Dorsolateral prefrontal cortex (tissue), 122 donors: ENCODE measurements at places on chromosomes 3 and 15. TPM values are rescaled to one million over a fixed set of nuclear protein-coding genes. Genes with fewer than 3 reads are reported as not detected.

DNA sequence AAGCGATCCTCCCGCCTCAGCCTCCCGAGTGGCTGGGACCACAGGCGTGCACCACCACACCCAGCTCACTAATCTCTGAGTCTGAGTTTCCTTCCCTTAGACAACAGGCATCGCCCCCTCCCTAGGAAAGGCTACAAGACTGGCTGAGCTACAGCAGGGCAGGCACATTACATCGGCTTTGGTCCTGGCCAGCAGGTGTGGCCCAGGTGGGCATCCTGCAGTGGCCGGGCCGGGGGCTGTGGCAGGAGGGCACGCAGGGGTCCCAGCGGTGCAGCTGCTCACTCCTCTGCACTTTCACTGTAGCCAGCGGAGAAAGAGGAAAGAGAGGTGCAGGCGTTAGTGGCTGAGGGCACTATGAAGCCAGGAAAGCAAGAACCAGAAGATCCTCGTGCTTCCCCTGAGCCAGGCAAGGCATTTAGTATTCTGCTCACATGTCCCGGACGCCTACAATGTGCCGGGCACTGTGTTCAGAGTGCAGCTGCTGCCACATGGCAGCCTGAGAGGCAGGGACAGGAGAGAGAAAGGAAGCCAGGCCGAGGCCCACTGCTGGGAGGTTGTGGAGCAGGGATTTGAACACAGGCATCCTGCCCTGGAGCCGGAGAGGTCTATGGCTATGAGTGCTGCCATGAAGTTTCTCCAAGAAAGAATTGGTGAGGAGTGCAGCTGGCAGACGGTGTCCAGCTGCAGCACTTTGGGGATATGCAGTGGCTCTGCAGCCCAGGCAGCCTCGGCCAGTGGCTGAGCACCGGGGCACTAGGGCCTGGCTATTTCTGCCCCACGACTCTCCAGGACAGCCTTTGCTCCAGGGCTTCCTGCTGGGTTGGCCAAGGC lies 22.3 kb downstream of the GRIP2 start:
- DNase-seq, result no peak

GRCh38 chr3:121175083-121175482 lies 267.1 kb downstream of the STXBP5L start:
- DNase-seq, result no peak

DNA sequence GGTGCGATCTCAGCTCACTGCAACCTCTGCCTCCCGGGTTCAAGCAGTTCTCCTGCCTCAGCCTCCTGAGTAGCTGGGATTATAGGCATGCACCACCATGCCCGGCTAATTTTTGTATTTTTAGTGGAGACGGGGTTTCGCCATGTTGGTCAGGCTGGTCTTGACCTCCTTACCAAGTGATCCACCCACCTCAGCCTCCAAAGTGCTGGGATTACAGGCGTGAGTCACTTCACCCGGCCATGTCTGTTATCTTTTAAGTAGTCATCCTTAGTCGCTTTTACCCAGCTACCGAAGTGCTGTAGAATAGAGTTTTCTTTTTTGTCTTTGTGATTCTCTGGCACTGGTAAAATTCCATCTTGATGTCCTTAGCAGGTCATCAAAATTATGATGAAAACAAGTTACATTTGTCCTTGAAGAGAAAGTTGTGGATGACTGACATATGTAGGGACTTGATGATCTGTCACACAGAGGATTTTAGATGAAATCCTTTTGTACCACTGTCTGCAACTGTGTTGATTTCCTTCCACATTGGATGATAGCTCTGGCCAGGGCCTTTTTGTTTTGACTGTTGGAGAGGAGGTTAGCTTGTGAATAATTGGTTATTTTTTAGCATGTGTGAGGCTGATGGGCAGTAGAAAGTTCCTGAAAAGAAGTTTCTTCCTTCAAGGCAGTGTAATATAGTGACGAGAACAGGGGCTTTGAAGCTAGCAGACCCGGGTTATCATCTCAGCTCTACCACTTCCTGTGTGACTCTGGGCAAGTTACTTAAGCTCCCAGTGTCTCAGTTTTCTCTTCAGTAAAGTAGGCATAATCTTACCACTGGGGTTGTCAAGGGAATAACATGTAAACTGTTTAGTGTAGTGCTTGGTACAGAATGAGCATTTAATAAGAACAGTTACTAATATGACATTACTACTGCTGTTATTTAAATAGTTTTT lies 18.8 kb downstream of the ATG7 start:
- no peak for DNase-seq

GRCh38 chr3:42063888-42064287 lies 27.3 kb upstream of the TRAK1 start:
- DNase-seq, result no peak

DNA sequence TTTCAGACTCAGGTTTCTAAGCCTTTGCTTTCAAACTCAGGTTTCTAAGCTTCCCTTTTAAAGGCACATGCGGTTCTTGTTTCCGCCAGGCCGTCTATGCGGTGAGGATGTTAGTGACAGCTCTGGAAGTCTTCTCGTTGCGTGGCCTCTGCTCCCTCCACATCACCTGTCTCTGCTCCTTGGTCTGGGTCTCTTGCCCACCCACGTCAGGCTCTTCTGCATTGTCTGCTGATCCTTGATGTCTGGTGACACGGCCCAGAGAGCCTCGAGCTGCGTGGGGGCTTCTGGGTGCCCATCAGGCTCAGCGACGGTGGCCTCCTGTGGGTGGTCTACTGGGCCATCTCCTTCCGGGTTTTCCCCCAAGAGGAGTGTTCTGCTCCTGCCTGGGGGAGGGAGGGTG lies 30.5 kb downstream of the KLF13 start:
- DNase-seq, result no peak

ADGRG7 gene
- total RNA-seq, result not detected

DNA sequence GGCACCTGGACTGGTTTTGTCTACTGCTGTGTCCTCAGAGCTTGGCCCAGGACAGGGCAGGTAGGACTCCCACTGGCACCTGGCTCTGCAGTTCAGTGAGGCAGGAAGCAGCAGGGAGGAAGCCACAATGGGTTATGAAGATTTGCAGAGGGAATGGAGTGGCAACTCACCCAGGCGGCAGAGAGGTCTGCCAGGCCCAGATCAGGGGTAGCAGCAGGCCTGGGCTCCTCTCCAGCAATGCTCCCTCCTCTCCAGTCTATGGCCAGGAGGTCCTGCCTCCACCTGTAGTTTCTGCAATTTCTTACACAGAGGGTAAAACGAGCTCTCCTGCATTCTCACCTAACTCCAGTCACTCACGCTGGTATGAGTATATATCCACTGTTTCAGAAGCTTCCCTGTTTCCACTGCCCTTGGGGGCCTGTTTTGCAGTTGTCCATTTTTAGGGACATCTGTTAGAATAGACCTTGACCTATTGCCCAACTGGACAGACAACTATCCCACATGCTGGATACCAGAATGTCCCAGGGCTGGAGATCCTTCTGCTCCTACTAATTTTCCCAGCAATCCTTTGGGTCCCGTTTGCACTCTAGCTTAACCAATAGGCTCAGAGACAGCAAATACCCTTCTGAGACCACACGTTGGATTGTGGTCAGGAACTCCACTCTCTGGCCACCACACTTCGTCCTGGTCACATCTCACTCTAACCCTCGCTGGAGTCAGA lies 35.2 kb downstream of the HMCES start:
- DNase-seq, result no peak

GRCh38 chr15:43277901-43278300 lies 11.2 kb upstream of the TGM5 start:
- DNase-seq, result no peak

GRCh38 chr15:57732526-57733331 lies 26.2 kb downstream of the POLR2M start:
- no peak for DNase-seq

TRAT1 gene
- not detected for total RNA-seq

DNA sequence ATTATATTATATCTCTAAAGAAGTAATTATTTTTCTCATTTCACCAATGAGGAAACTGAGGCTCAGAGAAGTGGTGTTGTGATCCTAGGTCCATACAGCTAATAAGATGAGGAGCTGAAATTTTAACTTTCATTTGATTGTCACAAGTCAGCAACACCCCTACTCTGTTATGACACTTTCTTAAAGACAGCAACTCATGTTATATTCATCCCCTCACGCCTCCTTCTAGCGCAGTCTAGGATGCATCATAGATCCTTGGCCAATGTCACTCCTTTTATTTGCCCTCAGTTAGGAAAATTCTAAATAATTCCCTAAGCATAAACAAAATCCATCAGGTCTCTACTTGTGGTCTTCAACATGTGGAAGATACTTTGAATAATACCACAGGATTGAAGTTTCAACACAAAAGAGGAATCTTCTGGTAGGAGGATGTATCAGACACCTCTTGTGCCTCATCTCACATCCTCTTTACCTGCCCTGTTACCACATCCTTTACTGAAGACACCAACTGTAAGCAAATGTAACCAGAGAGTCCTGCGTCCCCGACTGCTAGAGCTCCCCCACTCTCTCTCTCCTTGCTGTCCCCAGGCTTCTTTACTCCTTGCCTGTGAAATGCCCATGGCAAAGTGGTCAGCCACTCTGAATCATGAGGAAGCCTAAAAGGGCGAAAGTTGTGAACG lies 53.7 kb downstream of the TRIM42 start:
- no peak for DNase-seq

GRCh38 chr15:80828796-80829195 lies 49.6 kb downstream of the CEMIP start:
- DNase-seq, result no peak
